ENCODE measurements at places on chromosomes 7 and 10. TPM values are rescaled to one million over a fixed set of nuclear protein-coding genes. Genes with fewer than 3 reads are reported as not detected.
A peak's percentile ranks its signal among the peaks of the same experiment; 100 is the strongest.

The KEL gene
- total RNA-seq, result 0.35 TPM

The C10orf67 gene
- total RNA-seq, result not detected

The CRHR2 gene
- not detected for total RNA-seq

The MALRD1 gene
- total RNA-seq, result 9.8 TPM

The CALHM3 gene
- 0.18 TPM for total RNA-seq

The PLEKHS1 gene
- not detected for total RNA-seq

The TMEM273 gene
- not detected for total RNA-seq

DNA sequence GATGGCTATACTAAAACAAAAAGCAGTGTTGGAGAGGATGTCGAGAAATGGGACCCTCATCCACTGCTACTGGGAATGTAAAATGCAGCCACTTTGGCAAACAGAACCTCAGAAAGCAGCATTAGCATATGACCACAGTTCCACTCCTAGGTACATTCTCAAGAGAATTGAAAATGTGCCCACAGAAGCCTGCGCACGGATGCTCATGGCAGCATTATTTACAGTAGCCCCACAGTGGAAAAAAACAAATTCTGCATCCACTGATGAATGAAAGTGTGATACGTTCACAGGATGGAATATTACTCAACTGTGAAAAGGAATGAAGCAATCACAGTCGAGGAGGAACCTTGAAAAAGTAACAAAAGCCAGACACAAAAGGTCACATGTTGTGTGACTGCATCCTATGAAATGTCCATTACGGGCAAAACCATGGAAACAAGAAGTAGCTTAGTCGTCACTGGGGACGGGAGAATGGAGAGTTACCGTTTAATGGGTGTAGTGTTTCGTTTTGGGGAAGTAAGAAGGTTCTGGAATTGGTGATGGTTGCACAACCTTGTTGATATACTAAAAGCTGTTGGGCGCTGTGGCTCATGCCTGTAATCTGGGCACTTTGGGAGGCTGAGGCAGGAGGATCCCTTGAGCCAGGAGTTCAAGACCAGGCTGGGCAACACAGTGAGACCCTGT, 2.5 kb upstream of the UPK3B start:
- no peak for DNase-seq

DNA sequence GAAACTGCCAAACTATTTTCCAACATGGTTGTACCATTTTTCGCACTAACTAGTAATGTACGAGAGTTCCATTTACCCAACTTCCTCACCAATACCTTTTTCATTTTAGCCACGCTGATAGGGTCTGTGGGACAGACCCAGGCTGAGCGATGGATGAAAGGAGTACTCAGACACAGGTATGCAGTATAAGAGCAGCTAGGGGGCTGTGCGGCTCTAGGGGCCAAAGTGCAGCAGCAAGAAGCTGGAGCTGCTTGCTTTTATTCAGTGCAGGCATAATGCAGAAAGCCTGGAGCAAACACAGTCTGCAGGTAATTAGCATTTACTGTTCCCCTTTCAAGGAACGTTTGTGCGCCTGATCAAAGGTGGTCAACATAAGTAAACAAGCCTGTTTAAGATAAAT, 21.0 kb downstream of the UCMA start:
- DNase-seq, result peak; percentile 56

GRCh38 chr7:5345171-5345570, 62.4 kb downstream of the SLC29A4 start:
- no peak for DNase-seq

DNA sequence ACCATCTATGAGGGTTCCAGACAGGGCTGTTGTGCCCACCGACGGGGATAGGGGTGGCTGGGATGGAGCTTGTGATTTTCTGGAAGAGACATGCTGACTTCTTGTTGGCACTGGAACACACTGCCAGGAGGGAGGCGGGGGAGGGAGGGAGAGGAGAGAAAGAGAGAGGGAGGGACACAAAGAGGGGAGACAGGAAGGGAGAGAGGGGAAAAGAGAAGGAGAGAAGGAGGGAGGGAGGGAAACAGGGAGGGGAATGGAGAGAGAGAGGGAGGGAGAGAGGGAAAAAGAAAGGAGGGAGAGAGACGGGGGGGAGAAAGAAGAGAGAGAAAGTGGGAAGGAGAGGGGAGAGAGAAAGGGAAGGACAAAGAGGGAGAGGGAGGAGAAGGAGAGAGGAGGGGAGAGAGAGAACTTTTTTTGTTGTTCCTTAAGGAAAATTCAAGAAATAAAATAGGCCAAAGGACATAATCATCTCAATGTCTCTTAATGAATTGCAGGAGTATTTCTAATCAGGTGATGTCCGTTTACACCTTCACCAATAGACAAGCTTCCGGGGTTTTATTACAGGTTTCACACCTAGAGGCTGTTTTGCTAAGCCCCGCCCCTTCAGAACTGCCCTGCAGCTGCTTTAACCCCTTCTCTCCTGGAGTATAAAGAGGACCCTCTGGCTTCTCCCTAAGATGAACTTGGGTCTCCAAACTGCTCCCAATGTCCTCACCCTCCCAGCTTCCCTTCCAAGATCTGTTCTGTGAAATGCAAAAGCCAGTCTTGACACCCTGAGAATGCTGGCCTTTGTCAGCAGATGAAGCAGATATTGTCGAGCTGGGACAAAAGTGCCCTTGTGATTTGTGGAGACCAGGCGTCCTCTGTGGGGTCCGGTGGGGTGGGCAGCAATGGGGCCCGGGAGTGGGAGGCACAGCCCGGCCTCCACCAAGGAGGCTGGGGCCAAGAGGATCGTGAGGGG, 82.0 kb upstream of the GTF2IRD1 start:
- peak; percentile 63 for DNase-seq

DNA sequence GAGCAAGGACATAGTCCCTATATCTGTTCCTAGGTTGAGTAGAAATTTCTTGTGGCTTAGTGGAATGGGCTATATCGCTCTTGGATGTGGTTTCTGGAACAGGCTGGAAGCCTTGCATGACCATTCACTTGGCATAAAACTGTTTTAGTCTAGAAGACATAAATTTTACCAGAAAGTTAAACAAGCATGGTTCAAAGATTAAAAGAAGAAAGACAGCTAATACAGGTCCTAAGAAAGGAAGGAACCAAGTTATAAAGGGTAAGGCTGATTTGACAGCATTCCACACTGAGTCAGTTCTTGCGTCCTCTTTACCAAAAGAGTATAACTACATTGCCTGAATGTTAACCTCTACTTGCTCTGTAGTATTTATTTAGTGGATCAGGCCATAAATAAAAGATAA, 724.2 kb downstream of the SORCS1 start:
- DNase-seq, result no peak

- no peak for DNase-seq
Observed at GRCh38 chr10:99450156-99450555, 19.7 kb upstream of the GOT1 start.

- no peak for DNase-seq
Observed at GRCh38 chr7:46982928-46983327, 599.0 kb downstream of the TNS3 start.

GRCh38 chr10:21406595-21407193, 118.8 kb downstream of the SKIDA1 start:
- no peak for DNase-seq

GRCh38 chr7:76257973-76258372, 44.5 kb upstream of the HSPB1 start:
- peak; percentile 42 for DNase-seq

DNA sequence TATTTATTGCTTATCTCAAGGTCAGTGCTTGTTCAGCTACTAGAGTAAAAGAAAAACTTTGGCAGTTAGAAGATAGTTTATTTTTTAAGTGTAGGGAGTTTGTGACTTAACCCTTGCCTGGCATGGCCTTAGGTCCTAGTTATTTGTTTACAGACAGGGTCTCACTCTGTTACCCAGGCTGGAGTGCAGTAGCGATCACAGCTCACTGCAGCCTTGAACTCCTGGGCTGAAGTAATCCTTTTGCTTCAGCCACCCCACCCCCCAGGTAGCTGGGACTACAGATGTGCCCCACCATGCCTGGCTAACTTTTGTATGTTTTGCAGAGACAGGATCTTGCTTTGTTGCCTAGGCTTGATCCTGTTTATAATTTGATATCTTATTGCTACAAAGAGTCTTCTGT, 4.2 kb downstream of the ANLN start:
- DNase-seq, result no peak

DNA sequence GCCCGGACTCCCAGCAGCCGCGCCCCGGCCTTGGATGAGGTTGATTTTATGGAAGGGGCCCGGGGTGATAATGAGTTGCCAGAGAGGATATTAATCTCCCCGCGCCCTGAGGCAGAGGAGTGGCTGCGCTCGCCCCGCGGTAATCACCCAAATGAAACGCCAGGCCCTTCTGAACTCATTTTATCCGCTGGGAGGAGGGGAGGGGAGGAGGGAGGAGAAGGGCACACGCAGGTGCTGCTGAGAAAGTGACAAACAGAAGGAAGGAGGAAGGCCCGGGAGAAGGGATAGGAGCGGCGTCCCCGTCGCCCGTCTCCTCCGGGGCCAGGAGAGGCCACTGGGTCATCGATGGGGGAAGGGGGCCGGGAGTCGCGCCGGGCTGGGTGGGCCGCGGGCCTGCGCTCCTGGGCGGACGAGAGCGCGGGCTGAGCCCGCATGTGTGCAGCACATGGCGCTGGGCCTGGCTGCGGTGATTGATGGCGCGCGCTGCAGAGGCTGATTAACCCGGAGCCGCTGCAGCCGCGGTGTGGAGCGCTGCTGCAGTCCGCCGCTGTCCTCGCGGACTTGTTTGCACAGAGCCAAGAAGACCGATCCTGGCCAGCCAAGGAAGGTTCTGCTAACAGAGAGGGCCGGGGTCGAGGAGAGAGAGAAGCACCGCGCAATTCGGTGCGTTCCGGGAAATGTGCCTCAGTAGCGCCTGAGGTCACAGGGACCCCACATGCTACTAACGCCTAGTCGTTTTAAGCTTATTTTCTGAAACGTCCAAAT, 6.5 kb downstream of the MNX1 start:
- no peak for DNase-seq

- peak; percentile 76 for DNase-seq
Observed at GRCh38 chr10:35306852-35307251, 29.5 kb upstream of the CCNY start.

- no peak for DNase-seq
Observed at GRCh38 chr7:47330561-47331178, 251.2 kb downstream of the TNS3 start.

DNA sequence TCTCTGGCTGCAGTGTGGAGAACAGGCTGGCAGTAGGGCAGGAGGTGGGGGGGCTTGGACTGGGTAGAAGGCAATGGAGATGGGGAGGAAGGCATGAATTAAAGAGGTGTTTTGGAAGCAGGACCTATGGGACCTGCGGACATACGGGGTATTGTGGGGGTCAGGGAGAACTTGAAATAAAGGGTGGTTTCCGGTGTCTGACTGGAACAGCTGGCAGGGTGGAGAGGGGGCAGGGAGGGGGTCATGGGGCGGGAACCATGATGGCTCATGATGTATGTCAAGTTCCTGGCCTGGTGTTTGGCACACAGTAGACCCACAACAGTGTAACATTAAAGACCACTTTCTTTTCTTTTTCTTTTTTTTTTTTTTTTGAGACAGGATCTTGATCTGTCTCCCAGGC, 5.5 kb downstream of the LHPP start:
- DNase-seq, result no peak

- DNase-seq, result no peak
Observed at GRCh38 chr7:115600207-115600606, 430.4 kb downstream of the TFEC start.

GRCh38 chr7:80649011-80649410, 10.6 kb downstream of the CD36 start:
- DNase-seq, result no peak

DNA sequence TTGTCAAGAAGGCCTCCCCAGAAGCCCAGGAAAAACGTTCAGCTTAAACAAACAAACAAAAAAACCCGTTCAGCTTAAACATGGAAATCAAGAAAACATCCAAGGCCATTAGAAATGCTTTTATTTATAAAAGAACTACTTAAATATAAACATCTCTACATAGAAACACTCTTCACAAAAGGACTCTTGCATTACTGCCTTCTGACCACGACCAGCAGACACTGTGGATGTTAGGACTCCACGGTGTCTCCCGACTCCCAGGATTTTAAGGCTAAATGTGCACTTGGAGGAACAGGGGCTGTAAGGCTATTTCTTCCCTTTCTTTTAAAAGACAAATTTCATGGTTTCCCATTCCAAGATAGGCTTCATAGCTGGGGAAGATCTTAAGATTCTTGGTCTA, 93.0 kb downstream of the ABCC2 start:
- no peak for DNase-seq

- no peak for DNase-seq
Observed at GRCh38 chr7:74164985-74165456, 9.1 kb upstream of the EIF4H start.
